ENCODE measurements at places on chromosomes 5 and 9. TPM values are rescaled to one million over a fixed set of nuclear protein-coding genes. Genes with fewer than 3 reads are reported as not detected.

The TNFSF15 gene
- total RNA-seq: under 0.01 TPM

The OGN gene
- total RNA-seq: under 0.01 TPM

The PCDHGA9 gene
- 1.1 TPM for total RNA-seq

The TMEM252 gene
- not detected for total RNA-seq

The NXNL2 gene
- 0.54 TPM for total RNA-seq

The TUBB4B gene
- total RNA-seq: 141 TPM

The ZNF608 gene
- 5.9 TPM for total RNA-seq

The TLX3 gene
- not detected for total RNA-seq

The SHROOM1 gene
- total RNA-seq: 0.54 TPM

The TRIM7 gene
- total RNA-seq: 0.27 TPM

The MARCOL gene
- total RNA-seq: not detected

The B4GALT7 gene
- 38.0 TPM for total RNA-seq

The COL15A1 gene
- total RNA-seq: under 0.01 TPM

The ADAMTSL2 gene
- under 0.01 TPM for total RNA-seq

The SPATA31C1 gene
- total RNA-seq: under 0.01 TPM

The DND1 gene
- 0.54 TPM for total RNA-seq

The LRRC19 gene
- total RNA-seq: not detected

The PCSK1 gene
- not detected for total RNA-seq

The BTNL3 gene
- under 0.01 TPM for total RNA-seq

The FGF10 gene
- not detected for total RNA-seq

The CD72 gene
- total RNA-seq: 6.7 TPM

The CD14 gene
- 5.4 TPM for total RNA-seq

The SPINK7 gene
- total RNA-seq: not detected

The FBP2 gene
- total RNA-seq: not detected

The CCDC183 gene
- total RNA-seq: 1.6 TPM

The TMEM215 gene
- total RNA-seq: not detected

The PDE6A gene
- total RNA-seq: under 0.01 TPM

The GLDC gene
- total RNA-seq: 0.27 TPM

The FCN2 gene
- not detected for total RNA-seq

The ANKRD33B gene
- total RNA-seq: 10.8 TPM

The SMIM33 gene
- total RNA-seq: under 0.01 TPM

The HTR1A gene
- not detected for total RNA-seq

The WDR31 gene
- total RNA-seq: 3.2 TPM

The NOTCH1 gene
- total RNA-seq: 190 TPM

The LPCAT1 gene
- 27.5 TPM for total RNA-seq

The JADE2 gene
- total RNA-seq: 74.1 TPM

The CER1 gene
- total RNA-seq: under 0.01 TPM

The CCNO gene
- under 0.01 TPM for total RNA-seq

The RGS7BP gene
- not detected for total RNA-seq

The SPATA31D4 gene
- not detected for total RNA-seq

The GABRB2 gene
- under 0.01 TPM for total RNA-seq

The SLC25A2 gene
- total RNA-seq: 0.54 TPM

The PLPP1 gene
- 2.4 TPM for total RNA-seq

The DEPDC1B gene
- total RNA-seq: 3.8 TPM

Data from hematopoietic multipotent progenitor cell (in vitro differentiated cells).